Panc1 (cell line): ENCODE measurements at places on chromosomes 3 and 15.

DNA sequence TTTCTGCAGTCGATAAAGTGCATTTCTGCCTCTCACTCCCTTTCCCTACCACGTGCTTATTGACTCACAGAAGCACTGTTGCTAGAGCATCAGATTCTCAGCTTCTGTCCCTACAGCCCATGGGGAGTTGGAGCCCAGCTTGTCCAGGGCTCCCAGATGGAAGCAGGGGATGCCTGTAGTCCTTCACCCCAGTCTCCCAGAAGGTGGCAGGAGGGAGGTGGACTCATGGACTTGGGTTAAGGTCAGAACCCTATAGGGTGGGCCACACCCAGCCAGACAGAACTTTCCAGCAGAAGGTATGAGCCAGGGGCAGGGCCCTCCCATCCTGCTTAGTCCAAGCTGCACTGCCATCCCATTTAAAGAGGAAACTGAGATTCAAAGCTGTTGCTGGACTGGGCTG is 33.1 kb upstream of the SEMA3F start:
- no peak for DNase-seq

GRCh38 chr3:71461749-71462483 is 121.6 kb downstream of the FOXP1 start:
- DNase-seq, result no peak

- no peak for DNase-seq
Measured at GRCh38 chr3:127848131-127849129, 26.1 kb upstream of the MGLL start.

GRCh38 chr3:77234004-77234403 is 194.1 kb downstream of the ROBO2 start:
- no peak for DNase-seq

GRCh38 chr15:34584996-34585395 is 1.5 kb upstream of the GOLGA8B start:
- no peak for DNase-seq

- no peak for DNase-seq
Measured at GRCh38 chr3:32593903-32594525, 23.4 kb upstream of the DYNC1LI1 start.

DNA sequence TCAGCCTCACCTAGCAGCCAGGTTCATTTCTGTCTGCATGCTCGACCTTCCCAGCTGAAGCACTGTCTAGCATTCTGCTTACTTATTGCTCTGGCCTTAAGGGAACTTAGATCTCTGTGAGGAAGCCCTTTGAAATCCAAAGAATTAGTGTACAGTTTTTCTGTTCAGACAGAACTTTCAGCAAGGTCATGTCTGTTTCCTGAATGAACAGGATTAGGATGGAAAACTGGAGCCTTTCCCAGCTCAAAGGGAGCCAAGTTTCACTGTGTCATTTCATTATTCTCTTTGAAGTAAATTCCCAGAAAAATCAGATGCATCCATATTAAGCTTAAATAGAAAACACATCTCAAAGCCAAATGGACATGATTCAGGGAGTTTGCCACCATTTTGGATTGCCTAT is 457.3 kb upstream of the KCNMB2 start:
- DNase-seq, result no peak

DNA sequence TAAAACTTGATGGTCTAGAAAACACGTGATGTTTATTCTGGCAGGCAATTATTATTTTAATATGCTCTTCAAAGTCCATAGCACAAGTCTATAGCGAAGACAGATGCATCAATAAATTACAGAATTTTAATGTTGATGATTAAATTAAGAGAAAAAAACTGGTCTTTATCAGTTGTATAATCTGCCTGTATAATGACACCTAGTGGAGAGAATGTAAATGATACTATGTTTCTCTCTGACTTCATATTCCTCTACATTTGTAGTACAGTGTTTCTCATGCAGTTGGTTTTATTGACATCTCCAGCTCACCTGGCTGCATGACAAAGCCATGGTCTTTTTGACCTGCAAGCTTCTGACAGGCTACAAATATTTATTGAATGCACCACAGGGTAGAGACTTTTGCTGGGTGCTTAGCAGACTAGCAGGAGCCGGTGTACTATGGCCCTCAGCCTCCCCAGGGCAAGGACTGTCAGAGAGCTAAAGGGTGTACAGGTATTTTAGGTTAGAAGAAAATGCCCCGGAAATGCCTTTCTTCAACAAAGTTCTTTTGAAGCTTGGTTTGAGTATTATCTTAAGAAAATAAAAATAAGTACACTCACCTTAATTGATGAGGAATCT is 289.9 kb downstream of the GAP43 start:
- no peak for DNase-seq

DNA sequence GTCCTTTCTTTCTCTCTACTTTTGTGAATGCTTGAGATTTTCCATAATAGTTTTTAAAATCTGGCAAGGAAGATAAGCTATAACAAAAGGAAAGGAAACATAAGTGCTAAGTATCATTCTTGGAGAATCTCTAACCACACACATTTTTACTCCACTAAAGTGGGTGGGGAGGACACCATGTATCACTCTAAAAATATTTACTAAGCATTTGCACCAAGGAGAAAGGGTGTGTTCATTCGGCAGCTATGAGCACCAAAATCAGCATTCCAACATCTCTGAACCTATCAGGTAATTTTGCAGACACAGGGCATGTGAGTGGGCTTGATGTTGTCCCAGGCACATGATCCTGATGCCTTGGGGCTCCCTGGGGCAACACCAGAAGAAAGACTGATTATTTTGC is 5.5 kb downstream of the B4GALT4 start:
- DNase-seq, result no peak

DNA sequence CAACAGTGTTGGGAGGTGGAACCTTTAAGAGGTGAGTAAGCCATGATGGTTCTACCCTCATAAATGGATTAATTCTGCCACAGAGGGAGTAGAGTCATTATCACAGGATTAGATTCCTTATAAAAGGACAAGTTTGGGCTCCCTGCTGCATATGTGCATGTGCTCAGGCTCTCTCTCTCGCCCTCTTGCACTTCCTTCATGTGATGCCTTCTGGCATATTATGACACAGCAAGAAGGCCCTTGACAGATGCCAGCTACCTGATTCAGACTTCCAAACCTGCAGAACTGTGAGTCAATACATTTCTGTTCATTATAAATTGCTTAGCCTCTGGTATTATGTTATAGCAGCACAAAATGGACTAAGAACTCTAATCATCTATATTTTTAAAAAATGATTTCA is 205.3 kb downstream of the CTNNB1 start:
- DNase-seq, result no peak

- no peak for DNase-seq
Measured at GRCh38 chr3:114504941-114505628, 211.3 kb downstream of the TIGIT start.

GRCh38 chr3:16433701-16434151 is 79.8 kb downstream of the RFTN1 start:
- DNase-seq, result no peak

- DNase-seq, result no peak
Measured at GRCh38 chr3:25453619-25454004, 25.5 kb downstream of the RARB start.

DNA sequence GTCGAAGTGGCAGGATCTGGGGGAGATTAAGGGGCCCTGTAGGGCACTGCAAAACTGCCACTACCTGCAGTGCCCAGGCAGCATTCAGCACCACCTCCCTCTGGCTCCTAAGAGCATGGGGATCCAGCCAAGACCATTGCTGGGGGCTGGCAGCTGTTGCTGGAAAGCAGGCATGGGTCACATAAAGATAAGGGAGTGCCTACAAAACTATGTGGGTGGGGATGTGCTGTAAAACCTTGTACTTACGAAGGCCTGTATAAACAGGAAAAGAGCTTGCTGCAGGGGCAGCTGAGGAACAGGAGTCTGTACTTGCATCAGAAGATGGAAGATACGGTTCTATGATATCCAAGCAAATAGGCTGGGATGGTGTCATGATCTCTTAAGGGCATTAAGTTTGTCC is 27.1 kb downstream of the IL20RB start:
- no peak for DNase-seq

- no peak for DNase-seq
Measured at GRCh38 chr3:133717424-133717823, 28.8 kb upstream of the TF start.

- DNase-seq, result no peak
Measured at GRCh38 chr3:114151091-114151490, 27.8 kb downstream of the DRD3 start.

- DNase-seq, result no peak
Measured at GRCh38 chr3:190108804-190109203, 11.9 kb downstream of the P3H2 start.

DNA sequence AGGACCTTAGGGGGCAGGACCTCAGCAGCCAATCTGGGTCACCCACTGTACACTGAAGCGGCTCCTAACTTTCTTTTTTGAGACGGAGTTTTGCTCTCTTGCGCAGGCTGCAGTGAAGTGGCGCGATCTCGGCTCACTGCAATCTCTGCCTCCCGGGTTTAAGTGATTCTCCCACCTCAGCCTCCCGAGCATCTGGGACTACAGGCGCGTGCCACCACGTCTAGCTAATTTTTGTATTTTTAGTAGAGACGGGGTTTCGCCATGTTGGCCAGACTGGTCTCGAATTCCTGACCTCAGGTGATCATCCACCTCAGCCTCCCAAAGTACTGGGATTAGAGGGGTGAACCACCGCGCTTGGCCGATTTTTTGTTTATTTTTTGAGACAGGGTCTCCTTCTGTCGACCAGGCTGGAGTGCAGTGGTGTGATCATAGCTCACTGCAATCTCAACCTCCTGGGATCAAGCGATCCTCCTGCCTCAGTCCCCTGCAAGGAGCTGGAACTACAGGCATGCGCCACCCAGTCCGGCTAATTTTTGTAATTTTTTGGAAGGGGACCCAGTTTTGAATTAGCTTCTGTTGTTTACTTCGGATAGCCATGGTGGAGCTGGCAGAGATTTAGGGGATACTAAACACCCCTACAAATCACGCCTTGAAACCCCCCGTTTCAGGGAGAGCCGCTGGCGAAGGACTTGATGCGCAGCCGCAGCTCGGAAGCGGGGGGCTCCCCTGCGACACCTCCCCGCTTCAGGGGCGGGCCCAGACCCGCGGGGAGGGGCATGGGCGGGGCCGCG is 1.5 kb upstream of the CLK3 start:
- DNase-seq, result no peak

DNA sequence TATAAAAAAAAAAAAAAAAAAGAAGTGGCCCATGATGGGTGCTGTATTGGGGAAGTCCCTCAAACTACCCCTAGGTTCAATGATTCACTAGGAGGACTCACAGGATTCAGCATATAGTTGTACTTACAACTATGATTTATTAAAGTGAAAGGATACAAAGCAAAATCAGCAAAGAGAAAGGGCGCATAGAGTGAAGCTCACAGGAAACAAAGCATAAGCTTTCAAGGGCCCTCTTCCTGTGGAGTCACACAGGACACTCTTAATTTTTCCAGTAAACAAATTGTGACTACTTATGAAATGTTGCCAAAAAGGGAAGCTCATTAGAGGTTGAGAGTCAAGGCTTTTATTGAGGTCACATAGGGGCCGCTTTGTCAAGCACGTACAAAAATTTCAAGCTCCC is 153.7 kb upstream of the GAP43 start:
- DNase-seq, result no peak

DNA sequence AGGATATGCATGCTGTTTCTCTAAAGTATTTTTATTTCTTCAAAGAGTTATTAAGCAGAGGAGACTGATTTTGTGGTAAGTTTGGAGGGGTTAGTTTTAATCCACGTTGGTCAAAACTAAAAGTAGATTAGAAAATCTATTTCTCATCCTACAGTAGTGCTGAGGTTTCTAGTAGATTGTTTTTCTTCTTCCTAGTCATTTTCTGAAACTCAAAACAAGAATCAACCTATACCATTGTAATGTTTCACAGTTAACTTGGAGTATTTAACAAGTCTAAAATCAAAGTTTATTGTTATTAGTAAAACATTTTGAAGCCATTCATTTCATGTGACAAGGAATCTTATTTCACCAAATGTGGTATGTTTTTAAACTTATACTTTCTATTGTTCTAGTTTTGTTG is 57.9 kb downstream of the RBM6 start:
- no peak for DNase-seq
